ENCODE measurements at places on chromosomes 11 and 22. TPM values are rescaled to one million over a fixed set of nuclear protein-coding genes. Genes with fewer than 3 reads are reported as not detected.

Gene PRDM11
- 24.8 TPM for total RNA-seq

- no peaks in the 10 kb centered on the region for H3K36me3 ChIP-seq
- DNase-seq, result no peak
- no peaks in the 10 kb centered on the region for H3K4me1 ChIP-seq
- no peak overlapping the region for H3K4me3 ChIP-seq
These were observed 15.8 kb downstream of the C11orf71 start for GRCh38 chr11:114384487-114384886.

DNA sequence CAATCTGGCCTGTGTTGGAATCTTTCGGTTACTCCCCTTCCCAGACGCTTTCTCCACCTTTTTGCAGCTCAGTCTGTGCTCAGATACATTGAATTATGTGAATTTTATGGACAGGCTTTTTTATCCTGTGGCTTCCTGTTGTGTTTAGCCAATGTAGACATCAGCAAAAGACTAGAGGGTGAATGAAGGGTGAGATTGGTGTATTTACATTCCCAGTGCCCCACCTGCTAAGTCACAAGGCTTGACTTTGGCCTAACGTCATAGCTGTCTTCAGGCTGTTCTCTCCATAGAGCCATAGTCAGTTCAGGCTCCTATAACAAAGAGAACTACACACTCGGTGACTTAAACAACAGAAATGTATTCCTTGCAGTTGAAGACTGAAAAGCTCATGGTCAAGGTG, 97.5 kb upstream of the FSHB start:
- H3K27ac ChIP-seq, result no peak overlapping the region
- no peaks in the 10 kb centered on the region for H3K4me1 ChIP-seq
- no peak overlapping the region for H3K4me3 ChIP-seq

Gene CHRM1
- total RNA-seq, result not detected

DNA sequence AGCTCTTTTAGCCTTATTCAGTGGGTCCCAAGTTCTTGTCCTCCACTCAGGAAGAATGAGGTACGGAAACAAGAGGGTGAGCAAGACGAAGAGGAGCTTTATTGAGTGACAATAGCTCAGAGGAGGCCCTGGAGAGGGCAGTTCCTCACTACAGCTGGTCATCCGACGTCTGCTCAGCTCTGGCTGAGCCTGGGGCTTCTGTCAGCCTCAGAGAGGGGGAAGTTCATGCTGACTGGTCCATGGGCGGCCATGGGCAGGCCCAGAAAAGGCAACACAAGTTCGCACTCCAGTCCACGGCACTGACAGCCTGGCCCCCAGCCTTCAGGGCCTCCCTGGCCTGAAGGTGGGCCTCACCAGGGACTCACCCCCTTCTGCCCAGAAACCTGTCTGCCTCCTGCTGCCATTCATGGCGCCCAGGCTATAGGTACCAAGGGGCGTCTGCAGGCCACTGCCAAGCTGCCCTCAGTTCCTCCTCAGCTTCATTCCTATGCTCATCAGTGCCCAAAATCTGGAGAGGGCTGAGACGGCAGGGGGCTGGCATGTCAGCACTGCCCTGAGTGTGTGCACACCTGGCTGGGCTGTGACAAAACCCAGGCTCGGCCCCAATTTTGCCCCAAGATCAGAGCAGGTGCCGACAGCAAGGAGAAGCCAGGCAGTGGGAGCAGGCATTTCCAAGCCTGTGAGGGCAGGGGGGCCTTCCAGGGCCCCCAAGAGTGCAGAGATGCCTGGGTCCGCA, 21.7 kb upstream of the KIAA0930 start:
- no peak for DNase-seq
- no peak overlapping the region for H3K4me3 ChIP-seq
- H3K27ac ChIP-seq, result no peak overlapping the region
- H3K36me3 ChIP-seq, result no peaks in the 10 kb centered on the region
- H3K4me1 ChIP-seq, result peaks cover 21% of the 10 kb centered on the region

Gene FOLR2
- 5.3 TPM for total RNA-seq

- H3K36me3 ChIP-seq, result no peaks in the 10 kb centered on the region
- no peak overlapping the region for H3K27ac ChIP-seq
- H3K27me3 ChIP-seq, result no peaks in the 10 kb centered on the region
- DNase-seq, result no peak
- no peak overlapping the region for H3K4me3 ChIP-seq
These were observed 100.8 kb downstream of the SHANK2 start for GRCh38 chr11:71151561-71151960.

DNA sequence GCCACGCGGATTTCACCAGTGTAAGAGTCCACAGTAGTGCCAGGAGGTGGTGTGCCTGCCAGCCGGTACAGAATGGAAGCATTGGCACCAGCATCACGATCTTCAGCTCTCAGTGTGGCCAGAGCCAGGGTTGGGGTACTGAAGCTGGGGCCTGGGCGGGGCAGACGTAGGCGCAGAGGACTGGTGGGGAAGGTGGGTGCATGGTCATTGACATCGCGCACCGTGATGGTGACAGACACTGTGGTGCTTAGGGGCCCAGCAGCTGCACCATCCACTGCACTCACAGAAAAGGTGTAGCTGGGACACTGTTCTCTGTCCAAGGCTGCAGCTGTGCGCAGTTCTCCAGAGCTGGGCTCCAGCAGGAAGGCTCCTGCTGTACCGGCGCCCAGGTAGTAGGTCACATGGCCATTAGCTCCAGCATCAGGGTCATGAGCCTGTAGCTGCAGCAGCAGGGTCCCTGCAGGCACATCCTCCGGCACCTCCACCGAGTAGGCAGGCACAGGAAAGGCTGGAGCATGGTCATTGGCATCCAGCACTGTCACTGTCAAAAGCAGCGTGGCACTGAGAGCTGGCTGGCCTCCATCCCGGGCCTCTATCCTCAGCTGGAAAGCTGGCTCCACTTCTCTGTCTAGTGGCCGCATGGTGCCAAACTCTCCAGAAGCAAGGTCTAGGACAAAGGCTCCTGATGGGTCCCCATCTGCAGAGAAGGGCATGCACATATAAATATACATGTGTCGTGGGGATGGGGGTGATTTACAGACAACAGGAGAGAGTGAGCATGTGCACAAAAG, 7.9 kb upstream of the TPP1 start:
- H3K4me1 ChIP-seq, result peaks cover 7% of the 10 kb centered on the region
- no peak overlapping the region for H3K27ac ChIP-seq
- peaks cover 3% of the 10 kb centered on the region for H3K36me3 ChIP-seq
- DNase-seq, result no peak
- no peaks in the 10 kb centered on the region for H3K27me3 ChIP-seq
- no peak overlapping the region for H3K4me3 ChIP-seq

DNA sequence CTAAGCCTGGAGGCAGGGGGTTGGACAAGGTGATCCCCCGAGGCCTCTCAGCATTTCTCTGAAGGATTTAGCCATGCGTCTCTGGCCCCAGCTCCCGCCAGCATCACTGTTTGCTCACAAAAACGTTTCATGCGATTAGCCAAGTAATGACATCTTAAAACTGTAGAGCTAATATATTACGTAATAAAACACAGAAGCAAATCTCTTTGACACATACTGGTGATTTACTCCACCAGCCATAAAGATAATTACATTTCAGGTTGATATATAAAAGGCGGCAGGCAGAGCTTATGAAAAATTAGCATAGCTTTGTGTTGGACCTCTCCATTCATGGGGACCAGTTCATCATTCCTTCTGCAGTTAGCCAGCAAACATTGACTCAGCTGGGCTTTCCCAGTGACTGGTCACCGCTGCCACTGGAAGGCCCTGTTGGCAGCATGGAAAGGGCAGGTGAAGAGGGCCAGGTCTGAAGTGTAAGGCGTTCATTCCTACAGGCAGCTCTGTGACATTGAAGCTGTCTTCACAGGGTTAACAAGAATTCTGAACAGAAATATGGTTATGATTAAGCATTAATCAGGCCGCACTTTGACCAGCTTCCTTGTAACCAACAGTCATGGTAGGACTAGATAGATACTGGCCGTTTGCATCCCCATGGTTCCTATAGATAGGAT, 150.3 kb downstream of the NECTIN1 start:
- no peaks in the 10 kb centered on the region for H3K27me3 ChIP-seq
- DNase-seq, result no peak
- no peaks in the 10 kb centered on the region for H3K36me3 ChIP-seq
- no peak overlapping the region for H3K4me3 ChIP-seq

DNA sequence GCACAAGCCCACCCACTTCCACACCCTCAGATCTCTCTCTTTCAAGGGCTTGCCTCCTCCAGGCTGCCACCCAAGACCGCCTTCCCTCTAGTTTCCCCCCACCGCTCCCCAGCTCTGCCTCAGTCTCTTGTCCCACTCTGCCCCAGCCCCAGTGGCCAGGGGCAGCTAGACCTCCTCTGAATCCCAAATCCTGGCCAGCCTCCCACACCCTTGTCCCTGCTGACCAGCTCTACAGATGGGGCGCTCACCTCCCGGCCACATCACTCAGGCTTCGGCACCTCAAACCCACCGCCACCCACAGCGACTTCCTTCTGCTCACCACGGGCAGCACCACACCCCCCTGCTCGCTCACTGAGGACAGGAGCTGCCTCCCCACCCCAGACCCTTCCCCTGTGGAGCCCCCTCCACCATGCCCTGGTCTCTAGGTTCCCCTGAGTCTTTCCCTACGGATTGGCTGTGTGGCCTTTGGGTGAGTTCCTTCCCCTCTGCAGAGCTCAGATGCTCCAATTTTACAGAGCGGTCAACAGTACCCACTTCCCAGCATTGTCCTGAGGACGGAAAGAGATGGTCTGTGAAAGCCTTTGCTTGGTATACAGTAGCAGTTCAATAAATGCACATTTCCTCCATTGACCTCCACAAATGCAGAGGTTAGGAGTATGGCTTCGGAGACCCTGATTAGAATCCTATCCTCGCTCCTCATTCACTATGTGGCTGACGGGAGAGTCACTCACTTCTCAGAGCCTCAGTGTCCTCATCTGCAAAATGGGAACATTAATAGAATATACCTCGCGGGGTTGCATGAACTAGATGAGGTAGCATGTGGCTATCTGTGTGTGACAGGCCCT, 11.5 kb upstream of the SPI1 start:
- H3K27me3 ChIP-seq, result no peaks in the 10 kb centered on the region
- no peak overlapping the region for H3K27ac ChIP-seq
- H3K4me3 ChIP-seq, result no peak overlapping the region
- H3K4me1 ChIP-seq, result peaks cover 5% of the 10 kb centered on the region

Gene SCGB1A1
- total RNA-seq, result not detected

DNA sequence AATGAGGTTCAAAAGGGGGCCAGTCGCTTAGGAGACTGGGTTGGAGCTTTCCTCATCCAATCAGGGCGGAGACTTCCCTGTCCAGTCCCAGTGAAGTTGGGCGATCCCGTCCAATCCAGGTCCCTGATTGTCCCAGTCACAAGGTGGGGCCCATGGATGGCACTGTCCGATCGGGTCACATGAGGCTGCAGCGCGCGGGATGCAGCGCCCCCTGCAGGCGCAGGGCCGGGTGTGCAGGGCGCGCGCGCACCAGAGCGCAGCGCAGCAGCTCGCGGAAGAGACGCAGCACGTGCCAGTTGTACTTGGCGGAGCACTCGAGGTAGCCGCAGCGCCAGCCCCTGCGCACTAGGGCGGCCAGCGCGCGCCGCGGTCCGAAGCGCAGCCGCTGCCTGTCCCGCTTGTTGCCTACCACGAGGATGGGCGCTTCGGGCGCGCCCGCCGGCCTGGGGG, 2.3 kb downstream of the RASL10A start:
- peak; percentile 58 for DNase-seq
- H3K4me1 ChIP-seq, result peaks cover 66% of the 10 kb centered on the region
- no peaks in the 10 kb centered on the region for H3K36me3 ChIP-seq
- peaks cover 17% of the 10 kb centered on the region for H3K27me3 ChIP-seq
- H3K27ac ChIP-seq, result no peak overlapping the region

DNA sequence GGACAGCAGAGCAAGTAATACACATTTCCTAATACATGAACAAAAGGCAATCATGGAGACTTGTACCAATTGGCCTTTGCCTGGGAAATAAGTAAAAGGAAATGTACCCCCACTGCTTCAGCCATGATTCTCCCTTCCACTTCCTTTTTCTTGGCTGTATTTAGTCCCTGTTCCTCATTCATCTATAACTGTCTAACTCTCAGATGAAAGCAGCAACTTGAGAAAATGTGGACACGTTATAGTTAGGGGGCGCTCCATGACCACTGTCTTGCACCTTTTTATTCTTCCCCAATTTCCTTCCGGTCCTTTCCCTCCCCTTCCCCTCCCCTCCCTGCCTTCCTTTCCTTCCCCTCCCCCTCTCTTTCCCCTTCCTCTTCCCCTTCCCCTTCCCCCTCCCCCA, 61.3 kb upstream of the BARX2 start:
- no peak overlapping the region for H3K27ac ChIP-seq
- DNase-seq, result no peak
- H3K36me3 ChIP-seq, result no peaks in the 10 kb centered on the region
- no peaks in the 10 kb centered on the region for H3K4me1 ChIP-seq
- no peak overlapping the region for H3K4me3 ChIP-seq

Gene ZNF215
- total RNA-seq, result 1.9 TPM

Gene AGBL2
- total RNA-seq, result 0.94 TPM

- no peaks in the 10 kb centered on the region for H3K27me3 ChIP-seq
- DNase-seq, result no peak
- no peak overlapping the region for H3K4me3 ChIP-seq
These were observed 4.7 kb downstream of the CLPB start for GRCh38 chr11:72429626-72430025.

GRCh38 chr11:8731647-8732323, 49.2 kb downstream of the RPL27A start:
- peaks cover 47% of the 10 kb centered on the region for H3K4me1 ChIP-seq
- no peaks in the 10 kb centered on the region for H3K27me3 ChIP-seq
- no peaks in the 10 kb centered on the region for H3K36me3 ChIP-seq
- no peak overlapping the region for H3K4me3 ChIP-seq
- peak overlapping the region; percentile 83 for H3K27ac ChIP-seq

Gene NPAT
- 29.5 TPM for total RNA-seq

DNA sequence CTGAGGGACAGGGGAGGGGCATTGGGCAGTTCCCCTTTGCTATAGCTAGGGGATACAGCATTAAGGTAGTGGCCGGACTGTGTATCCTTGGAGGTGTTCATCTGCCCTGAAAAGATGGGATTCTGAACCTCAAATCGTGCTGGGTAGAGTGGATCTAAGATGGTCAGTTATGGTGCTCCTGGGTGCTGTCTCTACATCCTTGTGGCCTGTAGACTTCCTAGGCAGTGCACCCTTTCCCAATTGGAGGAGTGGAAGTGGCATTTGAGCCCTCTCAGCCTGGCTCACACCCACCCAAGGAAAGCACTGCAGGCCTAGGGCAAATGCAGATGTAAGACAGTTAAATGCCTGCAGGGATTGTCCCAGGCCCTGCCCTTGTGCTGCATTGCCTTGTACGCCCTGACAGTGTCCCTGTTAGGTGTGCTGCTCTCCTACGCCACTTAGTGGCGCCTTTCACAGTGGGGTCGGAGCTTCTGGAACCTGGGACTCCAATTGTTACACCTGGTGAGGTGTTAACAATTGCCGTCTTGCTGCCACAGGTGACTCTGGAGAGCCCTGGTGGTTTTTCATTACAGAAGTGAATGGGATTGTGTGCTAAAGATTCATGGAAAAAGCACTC, 35.0 kb downstream of the PPFIBP2 start:
- peak; percentile 49 for DNase-seq
- no peak overlapping the region for H3K4me3 ChIP-seq
- no peak overlapping the region for H3K27ac ChIP-seq
- H3K4me1 ChIP-seq, result no peaks in the 10 kb centered on the region
- H3K36me3 ChIP-seq, result no peaks in the 10 kb centered on the region

All from thyroid gland (tissue), 4 donors.